ENCODE measurements at places on chromosomes 5 and 9.

DNA sequence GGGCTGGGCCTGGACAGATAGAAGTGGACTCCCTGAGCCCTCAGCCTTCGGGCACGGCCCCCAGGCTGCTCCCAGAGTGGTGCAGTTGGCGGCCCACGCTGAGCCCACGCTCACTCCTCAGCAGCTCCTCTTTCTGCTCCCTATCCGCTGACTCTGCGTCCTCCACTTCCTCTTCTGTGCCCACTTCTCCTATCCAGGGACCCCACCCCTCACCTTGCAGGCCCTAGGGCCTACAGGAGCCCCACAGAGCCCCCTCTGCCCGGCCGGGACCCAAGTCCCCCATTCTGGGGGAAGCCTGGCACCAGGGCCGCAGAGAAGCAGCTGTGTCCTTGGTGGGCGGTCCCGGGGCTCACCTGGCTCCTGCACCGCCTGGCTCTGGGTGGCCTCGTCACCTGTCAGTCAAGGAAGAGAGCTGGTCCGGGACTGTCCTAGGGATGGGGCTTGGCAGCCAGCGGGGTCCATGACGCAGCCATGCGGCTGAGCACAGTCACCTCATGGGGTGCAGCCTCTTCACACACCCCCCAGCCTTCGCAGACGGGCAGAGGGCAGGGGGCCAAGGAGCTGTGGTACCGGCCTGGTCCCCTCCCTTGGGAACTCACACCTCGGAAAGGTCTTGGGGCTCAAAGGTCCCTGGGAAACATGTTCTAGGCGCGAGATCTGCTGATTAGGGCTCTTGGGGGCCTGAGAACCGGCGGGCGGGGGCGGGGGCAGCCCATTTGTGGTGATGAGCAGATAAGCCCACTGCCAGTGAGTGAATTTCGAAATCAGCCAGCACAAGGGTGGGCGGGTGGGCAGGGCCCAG is 5.4 kb upstream of the NRARP start:
- DNase-seq = no peak

GRCh38 chr5:8491254-8491653 is 622.3 kb downstream of the MTRR start:
- DNase-seq = no peak

- no peak for DNase-seq
Observed at GRCh38 chr9:69444791-69445190, 119.8 kb downstream of the ENTREP1 start.

DNA sequence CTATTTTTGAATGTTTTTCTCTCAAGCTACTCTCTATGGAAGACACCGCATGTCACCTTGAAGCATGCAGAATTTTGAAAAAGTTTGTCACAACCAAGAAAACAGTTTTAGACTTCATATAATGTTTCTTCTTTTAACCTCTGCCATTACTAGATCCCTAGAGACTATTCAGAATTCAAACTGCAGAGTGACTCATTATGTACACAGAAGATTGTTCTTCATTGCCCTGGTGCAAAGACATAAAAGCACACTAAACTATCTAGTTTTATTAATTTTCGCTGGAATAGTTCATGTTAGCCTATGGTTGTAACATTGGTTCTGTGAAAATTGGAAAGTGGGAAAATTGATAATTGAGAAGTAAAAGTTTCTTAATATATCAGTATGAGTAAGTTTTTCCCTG is 18.4 kb downstream of the F2RL2 start:
- no peak for DNase-seq

DNA sequence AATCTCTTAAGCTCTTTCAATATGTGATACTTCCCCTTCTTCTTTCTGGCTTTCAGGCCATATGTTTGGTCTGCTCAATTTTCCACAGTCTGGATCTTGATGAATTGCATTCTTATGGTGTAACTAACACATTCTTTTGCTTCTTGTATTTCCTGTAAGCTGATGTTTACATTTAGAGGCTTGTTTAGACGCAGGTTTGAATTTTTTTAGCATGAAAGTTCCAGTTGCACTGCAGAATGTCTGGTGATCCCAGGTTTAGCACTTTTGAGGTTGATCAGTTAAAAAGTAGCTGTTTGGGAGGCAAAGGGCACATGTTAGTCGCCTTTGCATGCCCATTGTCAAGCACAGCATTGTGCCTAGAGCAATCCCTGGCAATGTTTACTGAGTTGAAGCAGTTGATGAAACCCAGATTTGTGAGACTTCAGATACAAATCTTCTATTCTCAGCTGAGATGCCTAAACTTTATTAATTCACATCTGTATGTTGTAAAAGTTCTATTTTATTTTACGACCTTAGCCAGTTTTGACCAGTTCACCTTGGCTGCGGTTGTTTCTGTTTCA is 59.6 kb upstream of the SPATA31C2 start:
- DNase-seq = no peak

- DNase-seq = no peak
Observed at GRCh38 chr5:35202319-35203111, 27.8 kb downstream of the PRLR start.

DNA sequence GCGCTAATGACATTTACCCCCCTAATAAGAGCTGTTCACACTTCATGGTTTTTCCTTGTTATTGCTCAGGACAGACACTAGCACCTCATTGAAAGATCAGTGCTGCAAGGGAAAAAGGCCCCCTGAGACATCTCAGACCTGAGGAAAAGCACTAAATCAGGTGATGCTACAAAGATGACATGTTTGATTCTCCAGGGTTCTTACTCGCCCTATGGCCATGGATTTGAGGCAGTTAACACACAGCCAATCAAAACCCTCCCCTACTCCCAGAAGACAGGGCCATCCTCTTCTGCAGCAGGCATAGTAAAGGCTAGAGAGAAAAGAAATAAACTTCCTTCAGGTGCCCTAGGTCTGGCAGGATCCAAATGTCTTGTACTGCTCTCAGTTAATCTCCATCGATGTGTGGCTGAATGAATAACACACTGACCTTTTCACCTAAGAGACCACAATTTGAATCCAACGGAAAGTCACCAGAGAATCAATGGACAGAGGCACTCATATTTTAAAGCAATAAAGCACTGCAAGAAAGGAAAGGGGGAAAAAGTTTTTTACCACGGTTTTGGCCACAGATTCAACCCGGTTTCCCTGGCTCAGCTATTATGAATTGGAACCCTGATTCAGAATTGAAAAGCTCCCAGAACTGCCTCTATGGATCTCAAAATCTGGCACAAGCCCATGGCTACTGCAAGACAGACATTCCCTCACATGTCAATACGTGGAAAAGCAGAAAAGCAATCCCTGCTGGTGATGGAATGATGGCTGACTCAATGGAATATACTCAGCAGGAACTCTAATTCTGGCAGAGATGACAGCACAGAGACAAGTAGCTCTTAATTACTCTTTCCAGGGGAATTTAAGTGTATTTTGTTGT is 329.5 kb downstream of the BNC2 start:
- no peak for DNase-seq

GRCh38 chr5:87877023-87877422 is 391.6 kb downstream of the TMEM161B start:
- no peak for DNase-seq

DNA sequence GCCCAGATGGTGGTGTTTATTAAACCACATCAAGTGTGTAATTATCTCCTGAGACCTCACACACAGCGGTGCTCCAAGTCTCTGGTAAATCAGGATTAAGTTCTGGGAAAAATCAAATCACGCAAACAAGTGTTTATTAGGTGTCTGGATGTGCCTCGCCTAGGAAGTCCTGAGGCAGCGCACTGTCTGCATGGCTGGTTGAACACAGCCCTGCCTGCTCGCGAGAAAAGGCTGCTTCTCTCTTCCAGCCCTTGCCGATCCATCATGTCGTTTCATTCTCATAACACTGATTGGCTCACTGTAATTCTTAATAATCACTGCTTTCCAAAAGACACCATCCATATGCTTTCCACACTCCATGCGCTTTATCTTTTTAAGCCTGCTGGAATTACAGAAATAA is 229.6 kb upstream of the DAP start:
- no peak for DNase-seq

DNA sequence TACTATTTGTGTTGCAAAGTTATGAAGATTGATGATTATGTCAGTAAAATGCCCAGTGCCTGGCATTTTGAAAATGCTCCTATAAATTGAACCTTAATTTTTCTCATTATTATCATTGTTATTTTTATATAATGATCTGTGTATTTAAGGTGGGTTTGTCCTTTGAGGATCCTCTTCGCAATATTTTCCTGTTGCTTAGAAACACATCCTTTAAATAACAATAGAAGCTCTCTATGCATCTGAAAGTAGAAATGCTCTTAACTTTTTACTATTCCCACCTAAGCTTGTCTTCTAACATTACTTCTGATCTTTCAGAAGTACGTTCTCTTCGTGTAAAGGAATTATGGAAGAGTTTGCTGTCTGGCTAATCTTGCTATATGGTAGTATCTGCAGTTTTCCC is 214.7 kb upstream of the TLX3 start:
- DNase-seq = no peak

DNA sequence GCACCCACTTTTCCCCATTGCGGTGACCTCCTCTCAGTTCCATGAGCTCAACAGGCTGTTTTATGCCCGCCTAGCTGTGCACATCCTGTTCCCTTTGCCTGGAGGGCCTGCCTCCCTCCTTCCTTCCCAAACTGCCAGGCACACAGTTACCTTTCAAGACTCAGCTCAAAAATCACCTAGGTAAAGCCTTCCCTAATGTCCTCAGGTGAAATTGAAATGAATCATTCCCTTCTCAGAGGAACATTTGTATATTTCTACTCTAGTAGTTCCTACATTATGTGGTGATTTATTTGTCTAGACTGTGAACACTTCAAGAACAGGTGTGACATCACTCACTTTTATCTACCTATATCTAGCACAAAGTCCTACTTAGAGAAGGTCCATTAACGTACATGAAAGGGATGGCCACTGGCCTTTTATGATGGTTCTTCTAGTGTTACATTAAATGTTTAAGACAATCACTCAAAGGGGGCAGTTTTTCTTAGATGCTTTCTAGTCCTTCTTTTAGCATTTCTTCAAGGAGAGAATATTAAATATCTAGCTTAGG is 103.5 kb upstream of the EQTN start:
- no peak for DNase-seq

GRCh38 chr5:17808566-17808965 is 174.3 kb downstream of the TAF11L14 start:
- DNase-seq = no peak

All from hematopoietic multipotent progenitor cell treated with erythropoietin and hydrocortisone succinate and interleukin-3 and kit ligand, for 15 days (in vitro differentiated cells).